Activated CD8-positive, alpha-beta memory T cell treated with anti-CD3 and anti-CD28 coated beads, Interleukin-2, amount 50 U/mL, for 4 hours (primary cell): ENCODE measurements at places on chromosomes 2 and 18.

GRCh38 chr2:23376075-23376474 lies 8.9 kb upstream of the KLHL29 start:
- no peak for DNase-seq

DNA sequence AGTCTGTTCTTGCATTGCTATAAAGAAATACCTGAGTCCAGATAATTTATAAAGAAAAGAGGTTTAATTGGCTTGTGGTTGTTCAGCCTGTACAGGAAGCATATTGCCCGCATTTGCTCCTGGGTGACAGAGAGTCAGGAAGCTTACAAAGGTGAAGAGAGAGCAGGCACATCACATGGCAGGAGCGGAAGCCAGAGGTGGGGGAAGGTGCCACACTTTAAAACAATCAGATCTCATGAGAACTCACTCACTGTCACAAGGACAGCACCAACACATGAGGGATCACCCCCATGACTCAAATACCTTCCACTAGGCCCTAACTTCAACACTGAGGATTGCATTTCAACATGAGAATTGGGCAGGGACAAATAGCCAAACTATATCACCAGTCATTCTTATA lies 124.8 kb upstream of the COL5A2 start:
- peak; percentile 45 for DNase-seq

- DNase-seq, result no peak
These were observed 10.5 kb downstream of the OBSL1 start for GRCh38 chr2:219560893-219561178.

DNA sequence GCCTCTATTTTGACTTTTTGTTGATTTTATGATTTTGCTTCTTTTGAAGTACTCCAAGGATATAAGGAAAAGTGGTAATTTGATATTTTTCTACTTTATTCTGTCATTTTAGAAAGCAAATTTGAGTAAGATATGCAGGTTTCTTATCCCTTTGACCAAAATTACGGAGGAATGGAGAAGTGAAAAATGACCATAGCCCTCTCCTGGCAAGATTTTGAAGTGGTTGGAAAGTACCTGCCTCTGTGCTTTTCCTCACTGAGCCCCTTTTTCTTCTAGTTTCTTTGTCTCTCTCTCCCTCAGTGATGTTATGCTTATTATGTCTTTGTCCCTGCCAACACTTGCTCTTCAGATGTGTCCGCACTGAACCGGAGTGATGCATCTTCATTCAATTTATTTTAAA lies 898.1 kb downstream of the EPHA4 start:
- DNase-seq, result no peak

DNA sequence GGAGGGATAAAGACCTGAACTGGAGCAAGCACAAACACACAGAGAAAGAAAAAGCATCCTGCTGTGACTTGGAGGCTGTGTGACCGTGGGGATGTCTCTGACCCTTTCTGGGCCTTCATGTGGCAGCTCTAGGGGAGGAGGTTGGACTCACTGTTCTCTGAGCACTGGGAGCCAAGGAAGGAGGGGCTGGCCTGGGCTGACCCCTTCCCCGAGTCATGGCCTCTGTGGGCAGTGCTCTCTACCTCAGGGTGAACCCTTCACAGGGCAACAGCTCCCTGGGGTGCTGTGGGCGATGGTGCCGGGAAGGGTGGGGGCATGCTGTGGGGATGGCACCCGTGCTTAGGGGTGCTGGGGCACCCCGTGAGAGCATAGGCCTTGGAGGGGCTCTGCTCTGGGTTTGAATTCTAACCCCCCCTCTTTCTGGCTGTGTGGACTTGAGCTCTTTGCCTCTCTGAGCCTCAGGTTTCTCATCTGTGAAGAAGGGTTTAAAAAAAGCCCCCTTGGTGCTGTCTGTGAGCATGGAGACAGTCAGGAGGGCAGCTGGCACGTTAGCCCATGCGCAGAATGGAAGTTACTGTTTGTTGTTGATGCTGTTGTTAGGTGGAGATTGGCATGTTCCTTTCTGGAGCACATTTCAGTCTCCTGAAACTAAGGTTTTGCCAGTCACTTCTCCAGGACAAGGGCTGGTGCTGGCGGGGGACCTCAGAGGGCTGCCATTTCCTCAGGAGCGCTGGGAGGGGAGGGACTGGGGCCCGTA lies 700 bp downstream of the TOGARAM2 start:
- no peak for DNase-seq
